Stimulated activated effector memory CD8-positive, alpha-beta T cell treated with anti-CD3 and anti-CD28 coated beads, Interleukin-12 subunit alpha, Interleukin-12 subunit beta, amount 100 ng/mL, for 72 hours (primary cell): ENCODE measurements at places on chromosomes 16 and 17.

- no peak for DNase-seq
These were observed 2.3 kb downstream of the BAHCC1 start for GRCh38 chr17:81397314-81398175.

DNA sequence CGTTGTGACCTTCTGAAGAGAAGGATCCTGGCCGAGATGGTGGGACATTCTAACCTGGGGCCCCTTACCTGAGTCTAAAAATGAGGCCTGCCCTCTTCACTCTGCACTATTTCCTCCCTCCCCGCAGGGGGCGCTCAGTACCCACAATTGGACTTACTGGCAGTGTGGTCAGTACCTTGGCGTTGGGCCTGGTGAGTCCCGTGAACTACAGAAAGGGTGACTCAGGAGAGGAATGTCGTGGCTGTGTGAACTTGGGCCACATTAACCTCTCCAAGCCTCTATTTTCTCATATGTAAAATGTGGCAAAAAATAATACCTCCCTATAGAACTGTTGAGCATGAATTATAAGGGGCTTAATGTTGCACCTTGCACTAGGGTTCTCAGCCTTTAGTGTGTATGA, 3.9 kb downstream of the RSAD1 start:
- DNase-seq: peak; percentile 91

- no peak for DNase-seq
These were observed 9.4 kb downstream of the KIAA0513 start for GRCh38 chr16:85037050-85037410.

DNA sequence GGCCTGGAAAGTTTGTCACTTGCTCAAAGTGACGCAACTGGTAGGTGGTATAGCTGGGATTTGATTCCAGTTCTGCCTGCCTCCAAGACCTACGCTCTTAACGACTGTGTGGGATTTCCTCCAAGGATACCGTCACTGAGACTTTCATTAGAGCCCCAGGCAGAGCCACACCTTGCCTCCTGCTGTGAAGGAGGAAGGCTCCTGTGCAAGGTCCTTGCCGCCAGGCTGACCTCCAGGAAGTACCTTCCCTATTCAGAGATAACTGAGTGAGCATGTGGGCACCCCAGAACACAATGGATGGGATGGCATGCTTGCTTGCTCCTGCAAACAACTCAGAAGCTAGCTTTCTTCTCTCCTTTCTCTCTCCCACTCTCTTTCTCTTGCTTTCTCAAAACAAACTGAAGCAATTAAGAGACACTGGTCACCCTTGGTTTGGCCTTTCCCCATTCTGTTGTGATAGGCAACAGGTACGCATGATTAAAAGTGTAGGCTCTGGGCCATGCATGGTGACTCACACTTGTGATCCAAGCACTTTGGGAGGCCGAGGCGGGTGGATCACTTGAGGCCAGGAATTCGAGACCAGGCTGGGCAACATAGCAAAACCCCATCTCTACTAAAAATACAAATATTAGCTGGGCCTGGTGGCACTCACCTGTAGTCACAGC, 30.7 kb downstream of the CACNG3 start:
- no peak for DNase-seq

- DNase-seq: no peak
These were observed 235.2 kb upstream of the CDH5 start for GRCh38 chr16:66131156-66131807.

- DNase-seq: no peak
These were observed 8.8 kb downstream of the ADAT1 start for GRCh38 chr16:75614066-75614897.

GRCh38 chr17:13352747-13353415, 248.8 kb downstream of the HS3ST3A1 start:
- no peak for DNase-seq

DNA sequence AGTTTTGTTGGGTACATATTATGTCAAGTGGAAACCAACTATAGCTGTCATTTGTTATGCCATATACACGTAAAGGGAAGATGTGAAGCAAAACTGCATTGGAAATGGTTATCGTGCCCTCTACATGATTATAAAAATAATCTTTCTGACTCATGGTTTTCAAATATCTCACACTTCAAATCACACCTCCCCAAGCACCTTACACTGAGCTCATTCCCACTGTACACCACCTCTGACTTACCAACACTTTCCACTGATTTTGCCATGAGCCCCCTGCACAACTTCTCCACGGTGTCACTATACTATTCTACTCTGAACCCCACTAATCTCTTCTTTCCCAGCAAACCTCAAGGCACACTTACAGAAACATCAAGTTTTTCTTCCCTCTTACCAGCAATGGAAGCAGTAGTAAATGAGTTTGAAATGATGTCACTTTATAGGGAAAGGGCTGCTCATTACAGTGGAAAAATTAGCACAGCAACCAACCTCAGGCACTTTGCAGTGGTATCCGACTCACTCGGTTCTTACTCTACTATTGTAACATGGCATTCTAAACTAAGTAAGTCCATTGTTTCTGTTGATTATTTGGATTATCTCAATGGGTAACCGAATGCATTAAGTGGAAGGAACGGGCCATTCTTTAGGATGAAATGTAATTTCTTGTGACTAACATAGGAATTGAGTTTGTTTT, 18.7 kb downstream of the ZNF821 start:
- DNase-seq: no peak

DNA sequence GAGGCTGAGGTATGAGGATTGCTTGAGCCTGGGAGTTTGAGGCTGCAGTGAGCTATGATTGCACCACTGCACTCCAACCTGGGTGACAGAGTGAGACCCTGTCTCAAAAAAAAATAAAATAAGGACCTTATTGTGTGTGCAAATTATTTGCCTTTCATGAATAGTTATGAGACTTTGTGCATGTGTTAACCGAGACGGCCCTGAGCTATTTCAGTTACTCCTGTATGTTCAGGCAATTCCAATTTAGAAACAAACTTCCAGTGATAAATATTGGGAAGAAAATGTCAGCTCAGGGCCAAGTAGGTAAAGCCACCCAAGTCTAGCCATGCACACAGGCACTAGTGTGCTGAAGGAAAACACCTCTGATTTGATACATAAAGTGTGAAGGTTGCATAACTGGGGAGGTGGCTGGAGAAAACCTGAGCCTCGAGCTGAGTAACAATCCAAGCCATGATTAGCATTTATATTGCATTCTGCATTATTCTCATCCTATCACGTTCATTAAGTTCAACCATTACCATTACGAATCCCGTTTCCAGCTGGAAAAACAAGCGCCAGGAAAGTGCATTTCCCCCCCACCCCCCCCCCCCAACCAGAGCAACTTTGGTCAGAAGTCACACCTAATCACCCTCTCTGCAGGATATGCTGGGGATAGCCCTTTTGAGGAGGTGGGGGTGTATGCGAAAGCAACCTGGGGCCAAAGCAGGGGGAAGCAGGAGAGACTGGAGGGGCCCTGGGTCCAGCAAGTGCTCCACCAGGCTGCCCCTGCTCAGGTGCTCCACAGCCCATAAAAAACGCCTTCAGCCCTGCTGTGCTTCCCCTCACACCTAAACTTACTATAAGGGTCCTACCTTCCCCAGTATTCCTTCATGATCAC, 18.6 kb upstream of the ENDOV start:
- DNase-seq: no peak

GRCh38 chr17:1905190-1905913, 75.5 kb downstream of the RPA1 start:
- DNase-seq: no peak

GRCh38 chr17:73262676-73263642, 1.3 kb upstream of the CPSF4L start:
- no peak for DNase-seq

DNA sequence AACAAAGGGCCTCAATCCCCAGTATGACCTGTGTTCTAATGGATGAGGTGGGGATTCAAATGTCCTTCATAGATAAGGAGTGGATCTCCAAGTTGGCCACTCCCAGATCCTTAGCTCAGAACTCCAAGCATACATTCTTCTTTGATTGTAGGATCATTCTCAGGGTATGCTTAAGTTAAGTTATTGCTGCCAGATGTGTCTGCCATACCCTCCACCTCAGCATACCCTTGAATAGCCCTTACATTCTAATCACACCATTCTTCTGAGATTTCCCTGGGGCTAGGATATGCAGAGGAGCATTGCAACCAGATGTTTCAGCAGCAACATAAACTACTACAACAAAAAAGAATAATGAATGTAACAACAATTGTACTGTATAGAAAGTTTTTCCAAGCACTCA, 1.6 kb upstream of the KRTAP2-4 start:
- no peak for DNase-seq

DNA sequence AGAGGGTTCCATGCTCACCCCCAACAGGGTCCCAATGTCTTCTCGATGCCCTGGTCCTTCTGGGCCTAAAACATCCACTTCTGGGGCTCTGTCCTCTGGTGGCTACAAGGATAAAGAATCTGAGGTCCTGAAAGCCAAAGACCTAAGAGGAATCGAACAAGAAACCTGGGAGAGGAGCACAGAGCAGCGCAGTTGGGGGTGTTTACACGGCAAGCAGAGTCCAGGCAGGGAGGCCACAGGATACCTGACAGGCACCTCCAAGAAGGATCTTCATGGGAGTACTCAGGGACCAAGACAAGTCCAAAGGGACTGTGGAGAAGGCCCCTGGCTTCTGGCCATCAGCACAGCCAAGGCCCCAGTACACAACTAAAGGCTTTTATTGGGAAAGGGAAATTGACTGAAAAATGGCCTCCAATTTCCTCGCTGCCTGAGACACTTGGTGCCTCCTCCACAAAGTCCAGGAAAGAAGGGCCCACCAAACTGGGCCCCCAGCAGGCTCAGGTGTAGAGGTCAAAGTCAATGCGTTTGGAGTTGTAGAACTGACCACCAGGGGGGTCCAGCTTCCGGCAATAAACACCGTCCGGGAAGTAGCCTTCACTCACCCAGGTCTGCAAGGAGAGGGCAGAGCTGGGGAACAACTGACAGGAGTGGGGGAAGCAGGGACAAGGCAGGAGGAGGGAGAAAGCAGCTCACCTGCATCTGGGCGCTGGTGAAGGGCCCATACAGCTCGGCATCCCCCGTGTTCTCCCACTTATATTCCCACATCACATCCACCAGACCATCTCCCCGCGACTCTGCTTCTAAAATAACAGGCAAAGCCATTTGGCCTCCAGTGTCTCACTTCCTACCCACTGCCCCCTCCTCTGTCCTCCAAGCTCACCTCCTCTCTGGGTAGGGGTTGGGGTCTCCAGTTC, 2.4 kb downstream of the CD2BP2 start:
- DNase-seq: no peak

DNA sequence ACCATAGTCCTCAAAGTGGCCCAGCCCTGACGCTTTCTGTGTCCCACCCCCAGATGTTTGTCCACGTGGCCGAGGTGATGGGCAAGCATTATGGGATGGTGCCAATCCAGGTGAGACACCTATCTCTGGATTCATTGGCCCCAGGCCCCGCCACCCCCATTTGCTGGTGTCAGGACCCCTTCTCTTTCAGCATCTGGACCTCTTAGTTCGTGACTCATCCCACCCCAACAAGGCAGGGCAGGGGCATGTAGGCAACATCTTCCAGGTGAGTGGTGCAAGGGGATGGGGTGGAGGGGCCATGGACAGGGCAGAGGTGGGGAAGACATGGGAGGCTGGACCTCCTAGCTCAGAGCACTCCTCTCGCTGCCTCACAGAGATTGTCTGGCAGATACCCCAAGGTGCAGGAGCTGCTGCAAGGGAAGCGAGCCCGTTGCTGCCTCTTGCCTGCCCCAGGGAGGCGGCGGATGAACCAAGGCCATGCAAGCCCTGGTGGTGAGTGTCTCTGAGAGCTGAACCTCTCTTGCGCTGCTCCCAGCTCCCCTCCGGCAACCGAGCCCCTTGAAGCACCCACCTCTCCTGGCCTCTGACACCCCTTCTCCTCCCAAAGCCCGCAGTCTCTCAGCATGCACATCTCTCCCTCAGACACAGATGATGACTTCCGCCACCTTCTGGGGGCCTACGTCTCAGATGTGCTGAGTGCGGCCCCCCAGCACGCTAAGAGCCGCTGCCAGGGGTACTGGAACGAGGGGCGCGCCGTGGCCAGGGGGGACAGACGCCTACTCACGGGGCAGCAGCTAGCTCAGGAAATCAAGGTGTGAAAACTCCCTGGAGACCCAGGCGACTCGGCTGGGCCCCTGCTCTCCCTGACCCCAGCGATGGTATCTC, 3.6 kb downstream of the RNF112 start:
- DNase-seq: no peak

DNA sequence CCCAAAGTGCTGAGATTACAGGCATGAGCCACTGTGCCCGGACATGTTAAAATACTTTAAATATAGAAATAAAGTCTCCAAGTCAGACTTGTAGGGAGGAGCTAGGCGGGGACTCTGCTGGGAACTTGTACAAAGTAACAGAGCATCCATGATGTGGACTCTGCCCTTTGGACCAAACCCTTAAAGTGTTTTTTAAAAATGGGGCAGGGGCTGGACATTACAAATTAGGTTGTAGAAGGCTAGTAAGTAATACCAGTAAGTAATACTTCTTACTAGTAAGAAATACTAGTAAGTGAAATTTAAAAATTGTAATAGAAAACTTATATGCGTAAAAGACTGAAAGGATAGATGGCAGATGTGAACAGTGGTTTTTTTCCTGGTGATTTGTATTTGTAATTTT, 9.7 kb upstream of the SPATA32 start:
- DNase-seq: no peak

DNA sequence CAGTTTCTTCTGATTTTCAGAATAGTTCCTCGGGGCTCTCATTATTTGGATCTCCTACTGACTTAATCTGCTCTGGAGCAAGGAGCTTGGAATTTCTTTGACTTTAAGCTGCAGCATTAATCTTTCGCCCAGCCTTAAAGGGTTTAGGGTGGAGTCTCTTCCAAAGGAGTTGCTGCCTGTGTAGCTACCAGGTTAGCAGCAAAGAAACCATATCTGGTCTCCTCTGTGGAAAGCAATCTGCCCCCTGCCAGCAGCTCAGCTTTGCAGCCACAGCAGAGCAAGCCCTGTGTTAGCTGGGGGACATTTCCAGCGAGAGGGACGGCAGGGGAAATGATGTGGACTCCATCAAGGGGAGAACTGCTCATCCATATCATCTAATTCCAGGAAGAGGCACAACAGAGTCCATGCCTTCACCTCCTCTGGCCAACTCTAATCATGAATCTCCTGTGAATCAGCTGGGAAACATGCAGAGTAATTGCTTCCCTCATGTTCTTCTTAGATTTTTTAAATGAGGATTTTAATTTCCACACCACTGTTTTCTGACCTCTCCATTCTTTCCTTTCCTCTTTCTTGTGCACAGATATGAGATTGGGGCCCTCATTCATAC, 827.6 kb upstream of the CA10 start:
- no peak for DNase-seq

DNA sequence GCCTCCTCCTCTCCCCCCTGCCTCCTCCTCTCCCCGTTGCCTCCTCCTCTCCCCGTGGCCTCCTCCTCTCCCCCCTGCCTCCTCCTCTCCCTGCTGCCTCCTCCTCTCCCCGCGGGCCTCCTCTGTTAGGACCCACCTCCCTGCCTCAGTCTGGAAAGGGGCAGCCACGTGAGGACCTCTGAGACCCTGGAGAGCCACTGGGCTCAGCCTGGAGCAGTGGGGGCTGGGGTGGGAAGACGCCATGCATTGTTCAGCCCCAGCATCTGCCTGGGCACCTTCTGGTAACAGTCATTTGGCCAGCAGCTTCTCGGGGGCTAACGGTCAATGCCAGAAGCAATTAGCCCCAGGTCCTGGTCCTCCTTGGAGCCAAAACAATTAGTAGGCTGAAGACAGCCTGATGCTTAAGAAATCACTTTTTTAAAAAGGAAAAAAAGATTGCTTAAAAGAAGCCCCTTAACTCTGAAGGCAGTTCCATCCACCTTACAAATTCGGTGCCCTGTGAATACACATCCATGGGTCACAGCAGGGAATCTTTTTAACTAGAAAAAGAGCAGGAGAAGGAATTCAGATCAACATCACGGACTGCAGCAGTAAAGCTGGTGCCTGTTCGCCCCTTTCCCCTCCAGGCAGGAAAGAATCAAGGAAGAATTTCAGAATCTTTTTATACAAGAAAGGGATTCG, 29.8 kb downstream of the NXN start:
- no peak for DNase-seq
